ENCODE measurements at places on chromosomes 5 and 9. TPM values are rescaled to one million over a fixed set of nuclear protein-coding genes. Genes with fewer than 3 reads are reported as not detected.

- H3K4me1 ChIP-seq, result peaks cover 11% of the 10 kb centered on the region
- H3K27ac ChIP-seq, result peak overlapping the region; percentile 94
- H3K36me3 ChIP-seq, result no peaks in the 10 kb centered on the region
- H3K4me3 ChIP-seq, result peak overlapping the region; percentile 74
- no peaks in the 10 kb centered on the region for H3K27me3 ChIP-seq
Observed at GRCh38 chr5:78983601-78984438, 1.3 kb downstream of the ARSB start.

Gene ATOX1
- 213 TPM for polyA plus RNA-seq

DNA sequence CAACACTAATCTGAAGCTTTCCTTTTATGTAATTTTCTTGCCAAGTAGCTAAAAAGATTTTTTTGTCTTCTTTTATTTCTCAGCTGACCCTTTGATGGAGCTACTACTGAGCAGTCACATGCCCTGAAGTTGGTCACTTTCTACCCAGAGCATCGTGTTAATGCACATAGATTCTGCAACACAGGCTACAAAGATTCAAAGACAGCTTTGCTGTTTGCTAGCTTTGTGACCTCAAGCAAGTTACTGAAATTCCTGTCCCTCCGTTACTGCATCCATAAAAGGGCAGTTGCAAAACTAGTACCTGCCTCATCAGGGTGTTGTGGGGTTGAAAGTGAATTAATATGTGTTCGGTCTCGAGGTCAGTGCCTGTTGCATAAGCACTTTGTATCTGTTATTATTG, 179.9 kb downstream of the GAS1 start:
- no peaks in the 10 kb centered on the region for H3K4me1 ChIP-seq
- no peaks in the 10 kb centered on the region for H3K36me3 ChIP-seq
- no peaks in the 10 kb centered on the region for H3K27me3 ChIP-seq

DNA sequence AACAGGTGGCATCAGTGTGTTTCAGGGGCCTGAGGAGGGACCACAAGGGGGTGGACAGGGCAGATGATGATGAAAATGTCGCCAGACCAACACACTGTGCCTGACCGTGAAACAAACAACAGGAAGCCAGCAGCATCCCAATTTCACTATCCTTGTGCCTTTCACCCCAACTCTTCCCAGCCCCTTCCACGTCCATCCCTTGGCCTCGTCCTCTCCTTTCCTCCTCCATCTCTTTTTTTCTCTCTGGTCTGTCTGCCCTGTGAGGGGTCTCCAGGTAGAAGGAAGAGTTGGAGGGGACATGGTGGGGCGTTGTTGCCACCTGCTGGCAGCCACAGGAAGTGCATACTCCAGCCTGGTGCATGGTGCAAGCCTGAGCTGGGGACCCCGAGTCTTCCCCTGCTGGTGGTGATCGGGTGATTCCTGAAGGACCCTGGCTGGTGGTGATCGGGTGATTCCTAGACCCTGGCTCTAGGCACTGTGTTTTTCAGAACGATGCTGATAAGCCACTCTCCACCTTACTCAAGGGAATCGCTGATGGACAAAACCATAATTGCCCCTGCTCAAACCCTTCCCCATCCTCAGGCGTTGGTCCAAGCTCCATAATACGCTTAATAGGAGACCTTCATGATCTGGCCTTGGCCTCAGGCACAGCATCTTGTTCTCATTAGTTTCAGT, 21.7 kb upstream of the NSD1 start:
- no peaks in the 10 kb centered on the region for H3K36me3 ChIP-seq
- peaks cover 17% of the 10 kb centered on the region for H3K4me1 ChIP-seq
- H3K27ac ChIP-seq, result no peak overlapping the region
- no peaks in the 10 kb centered on the region for H3K27me3 ChIP-seq
- peak; percentile 62 for DNase-seq
- no peak overlapping the region for H3K4me3 ChIP-seq

Gene ITGA1
- polyA plus RNA-seq, result 30.0 TPM

GRCh38 chr9:76820431-76820830, 56.2 kb downstream of the PCA3 start:
- H3K4me3 ChIP-seq, result no peak overlapping the region
- no peak for DNase-seq
- no peak overlapping the region for H3K27ac ChIP-seq
- no peaks in the 10 kb centered on the region for H3K27me3 ChIP-seq
- no peaks in the 10 kb centered on the region for H3K36me3 ChIP-seq

Gene CD14
- 252 TPM for polyA plus RNA-seq

DNA sequence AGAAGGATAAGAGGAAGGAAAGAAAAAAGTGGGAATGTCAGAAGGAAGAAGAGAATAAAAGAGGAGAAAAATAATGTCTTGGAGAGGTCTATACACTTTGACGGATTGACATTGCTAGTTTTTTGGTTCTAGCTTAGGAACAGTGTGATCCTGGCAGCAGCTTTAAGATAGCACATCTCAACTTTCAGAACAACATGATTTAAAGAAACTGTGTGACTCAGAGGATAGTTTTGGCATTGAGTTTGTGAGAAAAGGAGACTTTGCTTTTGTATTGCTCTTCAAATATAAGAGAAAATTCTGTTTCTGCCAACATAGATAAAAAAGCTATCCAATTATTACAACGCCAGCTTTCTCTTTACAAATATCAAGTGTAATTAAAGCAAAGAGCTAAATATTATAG, 260.7 kb upstream of the ARRDC3 start:
- no peak overlapping the region for H3K27ac ChIP-seq
- H3K36me3 ChIP-seq, result no peaks in the 10 kb centered on the region
- H3K4me3 ChIP-seq, result no peak overlapping the region

Gene ENTPD8
- not detected for polyA plus RNA-seq

DNA sequence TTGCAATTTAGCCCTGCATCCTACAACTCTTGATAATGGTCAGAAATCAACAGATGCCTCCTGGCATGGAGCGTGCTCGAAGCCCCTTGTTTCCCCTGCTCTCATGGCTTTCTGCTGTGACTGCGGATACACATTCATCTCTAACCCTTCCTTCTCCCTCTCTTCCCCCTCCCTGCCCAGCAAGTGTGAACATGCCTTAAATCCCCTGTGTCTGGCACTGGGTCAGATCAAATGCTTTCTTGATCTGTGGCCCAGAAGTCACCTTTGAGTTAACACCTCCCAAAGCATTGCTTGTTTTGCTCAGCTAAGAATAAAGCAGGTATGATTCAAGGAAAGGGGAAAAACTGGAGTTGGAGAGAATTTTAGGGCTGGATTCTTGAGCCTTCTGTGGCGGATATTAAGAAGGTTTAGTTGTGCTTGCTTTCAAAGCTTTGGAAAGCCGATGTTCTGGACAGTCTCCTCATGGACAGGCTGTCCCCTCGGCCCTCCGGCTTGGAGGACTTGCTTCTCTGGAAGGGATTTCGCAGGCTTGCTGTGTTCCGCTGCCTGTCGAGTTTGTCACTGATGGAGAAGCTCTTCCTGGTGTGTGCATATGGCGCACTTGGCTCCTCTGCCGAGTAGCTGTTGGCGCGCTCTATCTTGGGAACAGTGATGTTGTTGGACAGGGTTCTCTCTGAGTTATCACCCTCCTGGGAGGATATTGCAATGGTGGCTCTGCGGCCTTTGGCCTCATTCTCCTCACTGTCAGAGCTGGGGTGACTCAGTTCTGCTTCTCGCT, 121.3 kb upstream of the KLF9 start:
- DNase-seq, result no peak
- H3K36me3 ChIP-seq, result no peaks in the 10 kb centered on the region
- no peak overlapping the region for H3K4me3 ChIP-seq

- no peaks in the 10 kb centered on the region for H3K36me3 ChIP-seq
- H3K4me1 ChIP-seq, result peaks cover 58% of the 10 kb centered on the region
- peak overlapping the region; percentile 58 for H3K4me3 ChIP-seq
- H3K27ac ChIP-seq, result peak overlapping the region; percentile 93
Observed at GRCh38 chr5:172835290-172835993, 1.4 kb downstream of the ERGIC1 start.

DNA sequence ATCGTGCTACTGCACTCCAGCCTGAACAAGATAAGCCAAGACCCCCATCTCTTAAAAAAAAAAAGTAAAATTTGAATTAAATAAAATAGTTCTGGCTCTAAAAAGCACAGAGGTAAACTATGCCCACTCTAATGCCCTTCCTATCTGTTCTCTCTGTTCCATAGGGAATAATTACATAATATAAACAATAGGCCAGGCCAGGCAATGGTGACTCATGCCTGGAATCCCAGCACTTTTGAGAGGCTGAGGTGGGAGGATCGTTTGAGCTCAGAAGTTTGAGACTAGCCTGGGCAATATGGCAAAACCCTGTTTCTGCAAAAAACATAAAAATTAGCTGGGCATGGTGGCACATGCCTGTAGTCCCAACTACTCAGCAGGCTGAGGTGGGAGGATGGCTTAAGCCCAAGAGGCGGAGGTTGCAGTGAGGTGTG, 47.4 kb downstream of the MYO10 start:
- DNase-seq, result no peak
- H3K27me3 ChIP-seq, result no peaks in the 10 kb centered on the region
- H3K27ac ChIP-seq, result no peak overlapping the region
- H3K36me3 ChIP-seq, result no peaks in the 10 kb centered on the region

Gene PIGO
- 24.4 TPM for polyA plus RNA-seq

Gene RELL2
- 2.3 TPM for polyA plus RNA-seq

Gene CARTPT
- polyA plus RNA-seq, result 241 TPM

Gene RIC1
- 3.6 TPM for polyA plus RNA-seq

DNA sequence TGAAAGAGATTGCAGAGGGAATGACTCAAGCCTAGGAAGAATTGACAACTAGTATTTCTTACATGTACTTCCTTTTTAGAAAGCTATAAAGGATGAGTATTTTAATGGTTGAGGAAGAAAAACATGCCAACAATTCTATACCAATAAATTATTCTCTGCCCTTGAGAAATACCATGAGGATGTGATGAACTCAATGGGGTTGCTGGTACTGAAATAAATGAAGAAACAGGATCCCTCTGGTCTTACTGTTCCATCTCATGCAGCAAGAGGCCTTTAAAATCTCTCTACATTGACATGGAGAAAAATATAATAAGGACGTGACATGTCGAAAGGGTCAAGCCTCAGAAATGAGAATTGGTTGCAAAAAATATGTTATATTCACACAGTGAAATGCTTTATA, 477.3 kb downstream of the GABRG2 start:
- no peak overlapping the region for H3K4me3 ChIP-seq
- no peaks in the 10 kb centered on the region for H3K27me3 ChIP-seq
- H3K4me1 ChIP-seq, result no peaks in the 10 kb centered on the region
- DNase-seq, result no peak
- H3K27ac ChIP-seq, result no peak overlapping the region
- H3K36me3 ChIP-seq, result no peaks in the 10 kb centered on the region

GRCh38 chr9:126612326-126612812, 1.4 kb upstream of the LMX1B start:
- no peak overlapping the region for H3K4me3 ChIP-seq
- H3K4me1 ChIP-seq, result peaks cover 3% of the 10 kb centered on the region
- DNase-seq, result no peak
- H3K36me3 ChIP-seq, result no peaks in the 10 kb centered on the region

- no peaks in the 10 kb centered on the region for H3K4me1 ChIP-seq
- DNase-seq, result no peak
- no peaks in the 10 kb centered on the region for H3K27me3 ChIP-seq
- H3K36me3 ChIP-seq, result no peaks in the 10 kb centered on the region
Observed at GRCh38 chr5:169081000-169081724, 219.8 kb downstream of the SLIT3 start.

DNA sequence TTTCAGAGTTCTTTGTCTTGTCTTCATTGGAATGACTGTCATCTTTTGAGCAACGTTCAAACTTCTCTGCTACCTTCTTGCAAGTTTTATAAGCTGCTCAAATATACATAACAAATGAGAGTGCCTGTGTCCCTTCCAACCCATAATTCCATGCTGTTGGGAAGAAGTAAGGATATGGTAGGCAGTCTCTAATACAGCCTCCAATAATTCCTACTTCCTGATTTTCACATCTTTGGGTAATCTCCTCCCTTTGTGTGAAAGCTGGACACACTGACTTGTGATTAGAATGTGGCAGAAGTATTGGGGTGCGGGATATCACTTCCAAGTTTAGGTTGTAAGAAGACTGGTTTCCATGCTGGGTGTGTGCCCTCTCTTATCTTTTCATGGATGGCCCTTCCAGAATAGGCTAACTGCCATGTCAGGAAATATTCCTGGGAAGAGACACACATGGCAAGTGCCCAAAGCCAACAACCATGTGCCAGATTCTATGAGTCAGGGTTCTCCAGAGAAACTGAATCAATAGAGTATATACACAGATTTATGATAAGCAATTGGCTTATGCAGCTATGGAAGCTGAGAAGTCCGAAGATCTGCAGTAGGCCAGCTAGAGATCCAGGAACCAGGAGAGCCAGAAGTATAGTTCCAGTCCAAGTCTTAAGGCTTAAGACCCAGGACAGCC, 531.3 kb downstream of the NTRK2 start:
- no peak for DNase-seq
- no peaks in the 10 kb centered on the region for H3K4me1 ChIP-seq
- no peaks in the 10 kb centered on the region for H3K27me3 ChIP-seq
- H3K27ac ChIP-seq, result no peak overlapping the region
- no peaks in the 10 kb centered on the region for H3K36me3 ChIP-seq

DNA sequence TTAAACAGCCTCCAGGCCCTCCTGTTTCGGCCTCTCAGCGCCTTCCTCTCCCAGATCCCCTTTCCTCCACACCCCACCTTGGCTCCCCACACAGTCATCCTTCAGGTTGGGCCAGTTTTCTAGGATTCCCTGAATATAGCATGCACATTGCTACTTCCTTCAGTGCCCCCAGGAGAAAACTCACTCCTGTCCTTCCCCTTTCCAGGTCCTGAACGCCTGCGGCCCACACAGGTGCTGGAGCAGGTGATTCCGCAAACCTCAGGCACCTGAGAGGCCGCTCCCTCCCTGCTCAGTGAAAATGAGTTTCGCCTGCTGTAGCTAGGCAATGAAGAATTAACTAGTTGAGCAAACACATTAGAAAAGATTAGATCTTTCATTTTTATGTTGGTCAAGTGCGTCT, 185.0 kb downstream of the MED10 start:
- no peaks in the 10 kb centered on the region for H3K36me3 ChIP-seq
- no peaks in the 10 kb centered on the region for H3K27me3 ChIP-seq
- no peak for DNase-seq
- no peak overlapping the region for H3K4me3 ChIP-seq
- no peak overlapping the region for H3K27ac ChIP-seq
- no peaks in the 10 kb centered on the region for H3K4me1 ChIP-seq

- DNase-seq, result no peak
Observed at GRCh38 chr9:126456441-126457174, 130.0 kb downstream of the MVB12B start.

DNA sequence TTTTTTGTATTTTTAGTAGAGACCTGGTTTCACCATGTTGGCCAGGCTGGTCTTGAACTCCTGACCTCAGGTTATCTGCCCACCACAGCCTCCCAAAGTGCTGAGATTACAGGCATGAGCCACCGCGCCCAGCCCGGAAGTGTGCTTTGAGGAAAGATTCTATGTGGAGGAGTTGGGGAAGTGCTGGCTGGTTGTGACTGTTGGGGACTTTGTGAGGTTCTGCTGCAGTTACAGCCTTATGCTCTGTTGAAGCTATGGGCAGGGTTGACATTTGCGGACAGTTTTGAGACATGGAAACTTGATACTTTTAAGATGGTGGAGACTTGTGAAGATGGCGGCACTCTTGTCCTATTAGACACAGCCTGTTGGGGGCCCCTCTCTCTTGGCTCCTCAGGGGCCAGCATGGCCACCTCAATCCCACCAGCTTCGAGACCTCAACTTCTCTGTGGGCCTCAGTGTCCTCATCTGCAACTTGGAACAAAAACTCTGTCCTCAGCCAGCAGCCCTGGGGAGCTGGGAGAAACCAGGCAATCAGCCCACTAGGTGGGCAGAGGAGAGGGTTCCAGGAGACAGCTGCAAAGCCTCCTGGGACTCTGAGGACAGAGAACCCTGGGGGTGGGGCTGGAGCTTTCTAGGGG, 24.9 kb downstream of the C9orf50 start:
- no peak overlapping the region for H3K27ac ChIP-seq
- H3K4me3 ChIP-seq, result no peak overlapping the region
- no peak for DNase-seq
- H3K27me3 ChIP-seq, result no peaks in the 10 kb centered on the region
- no peaks in the 10 kb centered on the region for H3K36me3 ChIP-seq

Data from adrenal gland (tissue), 19 donors.